ENCODE measurements at places on chromosomes 11 and 22.

DNA sequence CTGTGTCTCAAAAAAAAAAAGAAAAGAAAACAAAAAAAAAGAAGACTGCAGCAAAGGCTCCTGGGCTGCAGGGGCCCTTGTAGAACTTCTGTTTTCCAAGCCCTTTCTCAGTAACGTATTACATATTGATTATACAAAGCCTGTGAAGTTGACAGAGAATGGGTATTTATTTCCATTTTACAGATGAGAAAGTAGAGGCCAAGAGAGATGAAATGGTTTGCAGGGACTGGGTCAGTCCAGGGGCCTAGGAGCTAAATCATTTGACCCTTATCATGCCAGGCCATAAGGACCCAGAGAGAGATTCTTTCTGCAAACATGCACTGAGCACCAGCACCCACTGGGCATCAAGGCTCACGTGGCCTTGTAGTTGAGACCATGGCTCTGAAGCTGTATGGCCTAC, 4.5 kb downstream of the PPP2R5B start:
- no peak for DNase-seq

DNA sequence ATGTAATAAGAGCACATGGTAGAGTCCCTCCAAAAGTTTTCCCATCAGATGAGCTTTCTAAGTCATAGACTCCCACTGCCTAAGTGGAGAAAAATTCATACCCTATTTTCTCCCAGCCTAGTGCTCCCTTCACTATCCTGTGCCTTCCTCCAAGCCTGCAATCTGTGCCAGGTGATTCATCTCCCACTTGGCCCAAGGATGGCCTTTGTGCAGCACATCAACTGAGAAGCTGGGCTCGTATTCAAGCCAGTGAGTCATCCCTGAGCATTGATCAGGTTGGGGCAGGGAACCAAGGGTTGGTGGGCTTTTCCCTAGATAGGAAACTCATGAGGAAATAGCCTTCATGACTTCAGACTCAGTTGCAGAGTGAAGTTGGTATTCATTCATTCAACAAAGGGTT, 64.6 kb downstream of the PANX1 start:
- no peak for DNase-seq

DNA sequence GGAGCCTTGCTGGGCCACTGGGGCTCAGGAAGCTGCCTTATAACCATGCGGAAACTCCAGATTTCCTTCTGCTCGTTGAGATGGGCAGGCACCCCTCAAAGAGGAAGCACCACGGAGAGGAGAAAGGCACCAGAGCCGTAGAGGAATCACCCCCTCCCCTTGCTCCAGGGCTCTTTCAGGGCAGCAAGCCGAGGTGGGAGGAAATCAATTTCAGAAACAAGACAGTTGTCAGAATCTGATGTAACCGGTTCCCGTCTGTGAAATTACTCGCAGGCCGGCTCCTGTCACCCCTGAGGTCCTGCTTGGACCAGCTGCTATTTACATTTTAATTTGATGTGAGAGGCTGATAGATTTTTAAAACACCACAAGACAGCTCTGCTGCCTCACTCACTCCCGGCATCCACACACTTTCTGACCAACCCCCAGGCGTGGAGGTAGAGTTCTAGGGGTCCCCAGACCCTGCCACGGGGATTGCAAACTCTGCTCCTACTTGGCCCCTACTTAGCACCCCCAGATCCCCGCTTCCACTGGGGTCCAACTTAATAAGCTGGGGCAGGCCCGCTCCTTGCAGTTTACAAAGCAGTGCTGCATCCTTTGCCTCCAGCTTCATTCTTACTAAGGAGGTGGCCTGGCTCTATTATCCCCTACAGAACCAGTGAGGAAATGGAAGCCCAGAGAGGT, 162.5 kb downstream of the CEP164 start:
- no peak for DNase-seq

DNA sequence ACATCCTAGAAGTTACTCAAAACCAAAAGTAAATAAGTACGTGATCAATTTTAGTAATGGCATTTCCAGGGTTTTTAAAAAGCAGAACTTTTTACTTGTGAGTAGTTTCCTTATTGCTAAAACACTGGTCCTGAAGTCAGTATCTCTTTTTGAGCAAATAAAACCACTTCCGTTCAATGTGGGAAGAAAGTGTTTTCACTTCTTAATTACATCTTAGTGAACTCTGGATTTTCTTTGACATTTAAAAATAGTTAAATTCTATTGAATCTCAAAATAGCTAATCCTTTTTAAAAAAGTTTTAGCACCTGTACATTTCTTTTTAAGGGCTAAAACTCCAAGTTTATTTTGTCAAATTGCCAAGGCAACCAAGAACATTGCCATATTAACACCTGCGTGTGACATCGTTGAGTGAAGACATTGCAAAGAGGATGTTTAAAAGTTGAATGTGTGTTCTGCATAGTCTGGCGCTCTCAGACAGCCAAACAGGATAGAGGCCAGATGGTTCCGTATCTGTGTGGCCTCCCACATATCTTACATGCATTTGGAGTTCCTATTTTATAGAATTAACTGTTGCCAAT, 17.2 kb upstream of the OR5B21 start:
- no peak for DNase-seq

GRCh38 chr11:30452842-30453241, 129.9 kb downstream of the ARL14EP start:
- no peak for DNase-seq

DNA sequence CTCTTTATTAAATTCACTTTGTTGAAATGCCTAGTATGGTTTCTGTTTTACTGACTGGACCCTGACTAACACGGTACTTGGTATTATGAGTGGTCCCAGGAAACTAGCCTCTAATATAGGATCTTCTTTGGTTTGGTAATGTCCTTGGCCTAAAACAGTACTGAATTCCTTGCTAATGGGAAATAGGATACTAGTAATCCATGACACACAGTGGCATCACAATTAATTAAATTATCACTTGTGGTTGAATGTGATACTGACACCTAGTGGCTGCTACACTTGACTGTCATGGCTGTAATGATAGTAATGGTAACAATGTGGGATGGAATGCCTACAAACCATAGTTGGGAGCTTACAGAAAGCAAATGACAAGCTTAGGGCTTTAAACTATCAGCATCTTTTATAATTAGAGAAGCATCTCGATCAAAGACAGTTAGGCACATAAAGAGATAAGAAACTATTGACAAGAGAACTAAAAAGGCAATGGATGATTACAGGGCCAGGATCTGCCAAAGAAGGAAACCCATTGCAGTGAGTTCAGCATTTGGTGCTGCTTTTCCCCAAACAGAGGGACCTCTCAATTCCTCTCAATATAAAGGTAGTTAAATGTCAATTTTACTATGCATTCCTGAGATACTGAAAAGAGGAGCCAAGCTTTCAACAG, 8.6 kb downstream of the DNHD1 start:
- DNase-seq, result no peak

- no peak for DNase-seq
Measured at GRCh38 chr11:75523811-75524664, 1.7 kb downstream of the GDPD5 start.

GRCh38 chr11:2783536-2784082, 83.8 kb upstream of the KCNQ1OT1 start:
- DNase-seq, result no peak

GRCh38 chr11:10181811-10182210, 112.2 kb downstream of the SBF2 start:
- no peak for DNase-seq

DNA sequence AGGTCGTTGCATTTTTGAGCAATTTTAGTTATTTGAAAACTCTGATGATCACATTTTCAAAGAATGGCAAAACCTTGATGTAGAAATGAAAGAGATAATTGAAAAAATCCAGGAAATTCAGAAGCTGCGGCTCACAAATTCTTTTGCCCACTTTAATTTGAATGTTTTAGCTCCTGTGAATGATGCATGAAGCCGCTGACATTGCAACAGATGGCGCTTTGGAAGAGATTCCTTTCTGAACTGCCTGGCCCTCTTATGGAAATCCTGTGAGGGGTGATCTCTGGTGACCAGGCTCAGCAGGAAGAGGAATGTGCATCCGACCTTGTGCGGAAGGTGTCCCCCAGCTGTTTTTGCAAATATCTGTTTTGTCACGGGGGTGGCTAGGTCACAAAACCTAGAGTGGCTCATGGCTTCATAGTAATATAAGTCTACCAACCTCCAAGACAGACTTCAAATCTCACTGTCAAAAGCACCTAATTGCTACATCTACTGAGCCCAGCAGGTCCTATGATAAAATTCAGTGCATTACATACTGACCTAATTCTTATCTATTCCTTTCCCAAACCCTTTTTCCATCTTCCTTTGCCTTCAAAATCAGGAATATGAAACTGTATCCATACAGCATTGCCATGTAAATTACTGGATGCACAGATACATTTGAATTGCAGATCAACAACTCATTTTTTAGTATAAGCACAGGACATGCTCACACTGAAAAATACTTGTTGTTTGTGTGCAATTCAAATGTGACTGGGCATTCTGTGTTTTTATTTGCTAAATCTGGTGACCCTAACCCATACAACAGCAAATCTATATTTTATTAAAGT, 412.7 kb downstream of the ETS1 start:
- DNase-seq, result no peak

- DNase-seq, result no peak
Measured at GRCh38 chr11:132024587-132025295, 654.3 kb downstream of the NTM start.

- no peak for DNase-seq
Measured at GRCh38 chr11:2929531-2929949, 320 bp upstream of the PHLDA2 start.

GRCh38 chr11:120212926-120213325, 2.1 kb downstream of the OAF start:
- no peak for DNase-seq

- DNase-seq, result no peak
Measured at GRCh38 chr11:11752679-11753078, 89.1 kb upstream of the USP47 start.

GRCh38 chr11:67371189-67371910, 2.0 kb downstream of the CLCF1 start:
- DNase-seq, result no peak

DNA sequence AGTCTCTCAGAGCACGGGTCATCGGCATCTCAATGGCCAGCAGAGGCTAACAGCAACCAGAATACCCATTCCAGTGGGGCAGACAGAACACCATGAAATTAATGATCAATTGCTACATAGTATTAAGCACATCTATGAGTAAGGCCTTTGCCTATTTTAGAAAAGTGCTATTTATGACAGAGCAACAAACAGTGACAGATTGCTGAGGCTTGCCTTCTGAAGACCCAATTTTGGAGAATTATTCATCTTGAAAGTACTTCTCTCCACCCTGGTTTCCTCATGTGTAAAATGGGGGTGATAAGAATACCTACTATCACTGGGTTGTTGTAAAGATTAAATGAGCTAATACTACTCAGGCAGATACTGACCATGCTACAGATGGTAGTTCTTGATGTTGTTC, 232.7 kb downstream of the TENM4 start:
- DNase-seq, result no peak

- DNase-seq, result no peak
Measured at GRCh38 chr11:13052130-13052571, 43.0 kb downstream of the RASSF10 start.

- DNase-seq, result no peak
Measured at GRCh38 chr11:11534981-11535380, 86.8 kb downstream of the GALNT18 start.

DNA sequence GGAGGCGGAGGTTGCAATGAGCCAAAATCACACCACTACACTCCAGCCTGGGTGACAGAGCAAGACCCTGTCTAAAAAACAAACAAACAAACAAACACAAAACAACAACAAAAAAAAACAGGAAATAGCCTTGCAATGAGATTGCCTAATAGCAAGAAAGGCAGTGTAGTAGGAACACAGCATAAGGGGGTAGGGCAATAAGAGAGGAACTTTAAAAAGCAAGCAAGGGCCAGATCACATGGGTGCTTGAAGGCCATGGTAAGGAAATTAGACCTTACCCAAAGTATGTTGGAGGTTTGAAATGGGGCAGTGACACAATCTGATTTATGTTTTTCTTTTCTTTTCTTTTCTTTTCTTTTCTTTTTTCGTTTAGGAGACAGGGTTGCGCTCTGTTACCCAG, 34.7 kb upstream of the NRIP3 start:
- no peak for DNase-seq

- DNase-seq, result no peak
Measured at GRCh38 chr22:39577900-39578299, 7.3 kb downstream of the CACNA1I start.

DNA sequence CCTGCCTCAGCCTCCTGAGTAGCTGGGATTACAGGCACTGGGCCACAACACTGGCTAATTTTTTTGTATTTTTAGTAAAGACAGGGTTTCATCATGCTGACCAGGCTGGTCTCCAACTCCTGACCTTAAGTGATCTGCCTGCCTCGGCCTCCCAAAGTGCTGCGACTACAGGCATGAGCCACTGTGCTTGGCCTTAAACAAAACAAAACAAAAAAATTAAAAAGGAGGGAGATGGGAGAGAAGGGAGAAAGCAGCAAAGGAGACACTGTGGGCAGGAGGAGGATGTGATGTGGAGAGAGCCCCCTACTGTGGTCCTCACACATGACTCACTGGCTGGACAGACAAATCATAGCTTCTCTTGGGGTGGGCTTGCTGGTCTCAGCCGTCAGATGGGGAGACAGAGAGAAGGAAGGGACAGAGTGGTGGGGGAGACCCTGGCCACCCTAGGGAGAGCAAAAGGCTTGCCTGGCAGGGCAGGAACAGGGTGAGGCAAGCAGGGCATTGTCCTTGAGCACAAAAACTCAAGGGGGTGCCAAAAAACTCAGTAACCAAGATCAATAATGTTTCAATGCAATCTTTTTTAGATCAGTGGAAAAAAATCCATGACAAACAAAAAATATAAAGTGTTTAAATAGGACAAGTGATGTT, 31.6 kb downstream of the TPST2 start:
- DNase-seq, result no peak

GRCh38 chr11:57205041-57205641, 23.4 kb downstream of the LRRC55 start:
- no peak for DNase-seq

DNA sequence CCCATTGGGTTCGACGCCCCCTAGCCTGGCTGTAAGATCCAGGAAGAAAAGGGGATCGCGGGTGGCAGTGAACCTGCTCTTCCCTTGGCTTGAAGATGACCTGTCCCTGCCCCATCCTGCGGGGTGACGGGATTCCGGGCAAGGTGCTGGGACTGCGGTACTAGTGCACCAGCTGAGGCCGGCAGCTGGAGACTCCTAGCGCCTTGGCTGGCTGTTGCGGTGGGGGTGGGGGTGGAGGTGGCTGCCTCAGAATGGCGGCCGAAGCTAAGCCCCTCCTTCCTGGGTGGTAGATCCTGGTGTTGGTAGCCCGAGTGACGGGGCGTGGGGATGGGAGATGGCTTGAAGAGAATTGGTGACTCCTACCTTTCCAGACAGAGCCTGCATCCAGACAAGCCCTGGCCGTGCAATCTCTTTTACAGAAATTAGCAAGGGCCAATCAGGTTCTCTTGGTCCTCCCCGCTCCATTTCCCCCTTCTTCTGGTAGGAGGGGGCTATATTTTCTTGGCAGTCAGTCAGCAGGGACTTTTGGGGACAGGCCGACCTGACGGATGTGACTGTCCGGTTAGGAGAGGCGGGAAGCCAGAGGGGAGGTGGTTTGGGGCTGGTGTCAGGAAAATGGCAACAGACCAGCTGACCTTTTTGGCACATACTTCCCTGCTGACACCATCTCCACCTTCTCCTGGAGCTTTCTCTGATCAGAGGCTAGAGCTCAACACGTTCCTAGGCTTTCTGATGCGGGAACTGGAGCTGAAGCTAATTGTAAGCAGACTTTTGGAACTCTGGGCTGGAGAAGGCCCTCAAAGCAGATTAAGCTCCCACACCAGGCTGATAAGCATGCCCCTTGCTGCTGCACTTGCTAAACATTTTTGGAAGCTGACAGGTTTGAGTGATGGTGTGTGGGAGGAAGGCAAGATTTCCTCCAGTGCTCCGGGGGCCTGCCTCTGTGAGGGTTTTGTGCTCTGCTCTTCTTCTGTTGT, 2.0 kb downstream of the NAV2 start:
- no peak for DNase-seq
